Activated naive CD8-positive, alpha-beta T cell treated with anti-CD3 and anti-CD28 coated beads, Interleukin-2, amount 10 ng/mL, durations not matched to agents 7 days and 5 days (primary cell): ENCODE measurements at places on chromosomes 1 and 21. TPM values are rescaled to one million over a fixed set of nuclear protein-coding genes. Genes with fewer than 3 reads are reported as not detected.

ZBTB17 gene
- 47.6 TPM for total RNA-seq

LCA5L gene
- not detected for total RNA-seq

PSEN2 gene
- 7.2 TPM for total RNA-seq

FAM163A gene
- total RNA-seq = not detected

CCDC17 gene
- 4.4 TPM for total RNA-seq

DNA sequence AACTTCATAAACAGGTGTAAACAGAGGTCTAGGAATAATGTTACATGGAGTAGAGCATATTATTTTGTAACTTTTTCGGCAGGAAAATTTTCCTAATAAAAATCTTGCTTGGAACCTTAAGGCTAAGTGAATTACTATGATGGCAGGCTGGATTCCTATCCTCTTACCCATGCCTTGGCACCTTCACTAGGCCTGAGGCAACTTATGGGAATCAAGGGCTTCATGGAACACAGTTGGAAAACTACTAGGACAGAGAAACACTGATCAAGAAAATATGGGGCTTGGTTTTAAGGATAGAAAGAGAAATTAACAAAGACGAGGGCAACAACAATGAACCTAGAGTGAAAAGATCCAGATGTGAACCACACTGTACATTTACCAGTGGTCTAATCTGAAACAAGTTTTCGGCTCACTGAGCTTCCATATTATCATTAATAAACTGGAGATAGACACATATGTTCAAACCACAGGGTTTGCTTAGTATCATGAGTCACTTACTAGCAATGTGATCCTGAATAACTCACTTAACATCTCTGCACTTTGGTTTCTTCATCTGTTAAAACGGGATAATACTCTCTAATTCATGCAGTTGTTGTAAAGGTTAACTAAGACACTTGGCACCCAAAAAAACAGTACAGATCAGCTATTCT is 68.5 kb downstream of the GPATCH2 start:
- no peak overlapping the region for H3K27ac ChIP-seq
- DNase-seq = no peak
- no peaks in the 10 kb centered on the region for H3K27me3 ChIP-seq
- peaks cover 7% of the 10 kb centered on the region for H3K36me3 ChIP-seq
- H3K4me3 ChIP-seq = no peak overlapping the region

DNA sequence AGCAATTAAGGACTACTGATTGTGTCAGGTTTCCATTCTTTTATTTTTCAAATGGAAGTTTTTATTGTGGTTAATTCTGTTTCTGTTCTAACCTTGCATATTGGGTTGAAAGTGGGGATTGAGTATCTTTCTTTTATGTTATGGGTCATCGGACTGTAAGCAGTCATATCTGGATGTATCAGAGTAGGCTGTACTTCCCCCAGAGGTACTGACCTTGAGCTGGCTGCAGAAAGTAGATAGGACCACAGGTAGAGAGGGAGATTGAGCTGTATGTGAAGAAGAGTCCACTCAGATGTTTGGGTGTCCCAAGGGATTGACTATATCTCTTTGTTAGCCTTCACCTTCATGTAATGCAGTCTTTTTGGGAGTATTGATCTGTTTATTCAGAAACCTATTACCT is 20.5 kb upstream of the ALG14 start:
- peaks cover 26% of the 10 kb centered on the region for H3K27me3 ChIP-seq
- H3K27ac ChIP-seq = no peak overlapping the region
- no peaks in the 10 kb centered on the region for H3K4me1 ChIP-seq
- no peak overlapping the region for H3K4me3 ChIP-seq

DNA sequence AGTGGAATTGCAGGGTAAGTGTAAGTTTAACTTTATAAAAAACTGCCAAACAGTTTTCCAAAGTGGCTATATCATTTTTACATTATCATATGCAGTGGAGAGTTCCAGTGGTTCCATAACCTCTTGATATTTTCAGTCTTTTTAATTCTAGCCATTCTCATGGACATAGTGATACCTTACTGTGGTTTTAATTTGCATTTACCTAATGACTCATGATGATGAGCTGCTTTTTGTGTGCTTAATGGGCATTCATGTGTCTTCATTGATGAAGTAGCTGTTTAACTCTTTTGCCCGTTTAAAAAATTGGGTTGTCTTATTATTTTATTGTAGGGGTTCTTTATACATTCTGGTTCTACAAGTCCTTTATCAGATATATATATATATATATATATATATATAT is 29.4 kb downstream of the SNX27 start:
- H3K27me3 ChIP-seq = no peaks in the 10 kb centered on the region
- no peak for DNase-seq
- peaks cover 7% of the 10 kb centered on the region for H3K4me1 ChIP-seq
- H3K36me3 ChIP-seq = peaks cover 19% of the 10 kb centered on the region

DNA sequence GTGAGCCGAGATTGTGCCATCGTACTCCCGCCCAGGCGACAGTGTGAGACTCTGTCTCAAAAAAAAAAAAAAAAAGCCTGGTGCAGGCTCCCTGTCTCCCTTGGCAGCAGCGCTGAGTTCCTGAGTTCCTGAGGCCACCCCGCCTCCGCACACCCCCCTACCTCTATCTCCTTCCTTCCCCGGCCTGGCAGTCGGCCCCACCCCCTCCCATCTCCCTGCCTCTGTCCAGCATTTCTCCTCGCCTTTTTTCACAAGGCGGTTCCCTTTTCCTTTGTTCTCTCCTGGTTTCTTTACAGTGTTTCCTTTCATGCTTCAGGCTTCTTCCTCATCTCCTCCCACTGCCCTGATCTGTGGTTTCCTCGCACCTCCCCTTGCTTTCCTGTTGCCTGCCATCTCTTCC is 2.7 kb downstream of the RORC start:
- peaks cover 43% of the 10 kb centered on the region for H3K4me1 ChIP-seq
- peak overlapping the region; percentile 61 for H3K4me3 ChIP-seq
- no peaks in the 10 kb centered on the region for H3K36me3 ChIP-seq

- H3K4me3 ChIP-seq = no peak overlapping the region
- H3K36me3 ChIP-seq = no peaks in the 10 kb centered on the region
- DNase-seq = no peak
- no peak overlapping the region for H3K27ac ChIP-seq
Observed at GRCh38 chr1:170096806-170097340, 22.4 kb upstream of the KIFAP3 start.

- H3K27me3 ChIP-seq = no peaks in the 10 kb centered on the region
- no peaks in the 10 kb centered on the region for H3K36me3 ChIP-seq
- H3K27ac ChIP-seq = no peak overlapping the region
- H3K4me3 ChIP-seq = no peak overlapping the region
- DNase-seq = no peak
Observed at GRCh38 chr1:78475888-78476610, 14.7 kb upstream of the PTGFR start.

GRCh38 chr1:221429264-221429663 is 312.6 kb downstream of the DUSP10 start:
- H3K4me1 ChIP-seq = no peaks in the 10 kb centered on the region
- no peak for DNase-seq
- no peak overlapping the region for H3K4me3 ChIP-seq
- H3K27me3 ChIP-seq = no peaks in the 10 kb centered on the region
- no peak overlapping the region for H3K27ac ChIP-seq

GRCh38 chr1:106960412-106960811 is 96.1 kb upstream of the PRMT6 start:
- no peaks in the 10 kb centered on the region for H3K4me1 ChIP-seq
- H3K4me3 ChIP-seq = no peak overlapping the region
- peaks cover 2% of the 10 kb centered on the region for H3K27me3 ChIP-seq
- no peak for DNase-seq
- H3K27ac ChIP-seq = no peak overlapping the region

DNA sequence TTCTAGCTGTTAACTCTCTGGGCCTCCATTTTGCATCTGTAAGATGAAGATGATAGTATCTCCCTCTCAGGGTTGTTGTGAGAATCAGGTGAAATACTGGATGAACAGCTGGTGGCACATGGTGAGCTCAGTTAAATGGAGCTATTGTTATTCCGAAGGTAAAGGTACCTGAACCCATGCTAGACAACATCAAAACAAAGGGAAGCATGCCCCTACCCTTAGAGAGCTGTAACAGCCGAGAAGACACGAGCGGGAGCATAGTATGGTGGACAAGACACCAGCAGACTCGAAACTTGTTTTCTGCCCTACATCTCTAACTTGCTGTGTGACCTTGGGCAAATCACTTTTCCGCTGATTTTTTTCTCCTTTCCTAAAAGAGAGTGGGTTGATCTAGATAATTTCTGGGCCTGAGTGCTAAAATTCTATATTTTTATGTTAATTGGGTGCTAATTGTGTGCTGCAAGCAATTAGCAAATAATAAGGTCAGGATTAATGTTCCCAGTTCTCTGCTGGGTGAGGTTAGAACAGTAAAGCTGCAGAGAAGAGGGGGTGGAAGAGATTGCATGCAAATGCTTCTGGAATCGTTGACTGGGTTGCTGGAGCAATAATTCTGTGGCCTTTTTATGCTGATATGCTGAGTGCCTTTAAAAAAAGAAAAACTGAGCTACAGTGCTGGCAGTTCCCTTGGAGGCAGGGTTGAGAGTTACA is 10.8 kb downstream of the TMEM200B start:
- H3K4me3 ChIP-seq = no peak overlapping the region
- no peaks in the 10 kb centered on the region for H3K27me3 ChIP-seq
- H3K36me3 ChIP-seq = peaks cover 7% of the 10 kb centered on the region
- no peak for DNase-seq
